ENCODE measurements at places on chromosomes 1 and 21. TPM values are rescaled to one million over a fixed set of nuclear protein-coding genes. Genes with fewer than 3 reads are reported as not detected.

SOAT1 gene
- polyA plus RNA-seq = 2.6 TPM

C1orf167 gene
- polyA plus RNA-seq = 2.2 TPM

TMOD4 gene
- not detected for polyA plus RNA-seq

ERG gene
- polyA plus RNA-seq = 0.47 TPM

MMP23B gene
- polyA plus RNA-seq = 16.2 TPM

TNFRSF9 gene
- polyA plus RNA-seq = not detected

ADORA3 gene
- polyA plus RNA-seq = not detected

HUNK gene
- polyA plus RNA-seq = 1.6 TPM

ATP1A4 gene
- 0.27 TPM for polyA plus RNA-seq

ANGPTL3 gene
- 0.16 TPM for polyA plus RNA-seq

ACTN2 gene
- 2.2 TPM for polyA plus RNA-seq

CMPK1 gene
- 19.0 TPM for polyA plus RNA-seq

TMEM54 gene
- polyA plus RNA-seq = 8.8 TPM

FHAD1 gene
- 2.5 TPM for polyA plus RNA-seq

SLC26A9 gene
- polyA plus RNA-seq = not detected

LCE3D gene
- polyA plus RNA-seq = 0.52 TPM

ROR1 gene
- polyA plus RNA-seq = 53.8 TPM

TMEM269 gene
- 0.28 TPM for polyA plus RNA-seq

DRAM2 gene
- polyA plus RNA-seq = 22.9 TPM

CTNNBIP1 gene
- polyA plus RNA-seq = 30.2 TPM

CFAP74 gene
- 0.21 TPM for polyA plus RNA-seq
